Activated T-helper 1 cell treated with anti-CD3 and anti-CD28 coated beads, Interleukin-2, amount 50 U/mL, for 16 hours (primary cell): ENCODE measurements at places on chromosomes 2 and 18.

- DNase-seq, result no peak
Measured at GRCh38 chr2:9765611-9766531, 77.4 kb upstream of the TAF1B start.

DNA sequence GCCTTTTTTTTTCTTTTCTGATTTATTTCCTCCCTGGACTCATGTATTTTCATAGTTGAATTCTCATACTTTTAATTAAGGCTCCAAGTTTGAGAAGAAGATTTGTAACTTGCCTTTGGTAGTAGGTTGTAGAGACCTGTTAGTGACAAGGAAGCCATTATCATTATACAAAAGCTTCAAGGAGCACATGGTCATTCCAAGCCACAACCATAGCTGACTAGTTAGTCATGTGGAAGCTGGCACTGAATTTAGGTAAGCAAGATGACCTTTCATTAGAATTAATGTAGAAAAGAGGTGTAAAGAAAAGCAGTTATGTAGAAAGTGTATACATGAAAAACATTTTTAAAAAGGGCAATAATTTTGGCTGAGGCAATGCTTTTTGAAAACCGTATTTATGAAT is 89.7 kb downstream of the LRP1B start:
- no peak for DNase-seq

DNA sequence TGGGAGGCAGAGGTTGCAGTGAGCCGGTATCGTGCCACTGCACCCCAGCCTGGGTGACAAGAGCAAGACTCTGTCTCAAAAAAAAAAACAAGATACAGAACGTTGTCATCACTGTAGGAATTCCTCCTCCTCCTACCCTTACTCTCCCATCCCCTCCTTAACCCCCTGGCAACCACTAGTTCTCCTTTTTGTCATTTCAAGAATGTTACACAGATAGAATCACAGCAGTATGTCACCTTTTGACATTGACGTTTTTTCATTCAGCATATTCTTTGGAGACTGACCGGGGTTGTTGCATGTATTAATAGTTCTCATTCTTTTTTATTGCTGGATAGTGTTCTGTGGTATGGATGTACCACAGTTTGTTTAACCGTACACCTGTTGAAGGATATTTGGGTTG is 32.4 kb downstream of the TTLL4 start:
- no peak for DNase-seq

GRCh38 chr2:160199683-160200389 is at the start of gene ITGB6:
TSS of gene ITGB6 (minus strand) at chr2:160200272. CDS start at chr2:160200063, 209 bp downstream.
- no peak for DNase-seq

GRCh38 chr2:74037379-74037860 is 52.7 kb downstream of the TET3 start:
- DNase-seq, result no peak
